Natural killer cell treated with Interleukin-12 subunit alpha and Interleukin-12 subunit beta and Interleukin-15 and Interleukin-18, amount 100 ng/mL, for 72 hours (primary cell): ENCODE measurements at places on chromosomes 3 and 15. TPM values are rescaled to one million over a fixed set of nuclear protein-coding genes. Genes with fewer than 3 reads are reported as not detected.
A peak's percentile ranks its signal among the peaks of the same experiment; 100 is the strongest.

The ISLR gene
- total RNA-seq: not detected

DNA sequence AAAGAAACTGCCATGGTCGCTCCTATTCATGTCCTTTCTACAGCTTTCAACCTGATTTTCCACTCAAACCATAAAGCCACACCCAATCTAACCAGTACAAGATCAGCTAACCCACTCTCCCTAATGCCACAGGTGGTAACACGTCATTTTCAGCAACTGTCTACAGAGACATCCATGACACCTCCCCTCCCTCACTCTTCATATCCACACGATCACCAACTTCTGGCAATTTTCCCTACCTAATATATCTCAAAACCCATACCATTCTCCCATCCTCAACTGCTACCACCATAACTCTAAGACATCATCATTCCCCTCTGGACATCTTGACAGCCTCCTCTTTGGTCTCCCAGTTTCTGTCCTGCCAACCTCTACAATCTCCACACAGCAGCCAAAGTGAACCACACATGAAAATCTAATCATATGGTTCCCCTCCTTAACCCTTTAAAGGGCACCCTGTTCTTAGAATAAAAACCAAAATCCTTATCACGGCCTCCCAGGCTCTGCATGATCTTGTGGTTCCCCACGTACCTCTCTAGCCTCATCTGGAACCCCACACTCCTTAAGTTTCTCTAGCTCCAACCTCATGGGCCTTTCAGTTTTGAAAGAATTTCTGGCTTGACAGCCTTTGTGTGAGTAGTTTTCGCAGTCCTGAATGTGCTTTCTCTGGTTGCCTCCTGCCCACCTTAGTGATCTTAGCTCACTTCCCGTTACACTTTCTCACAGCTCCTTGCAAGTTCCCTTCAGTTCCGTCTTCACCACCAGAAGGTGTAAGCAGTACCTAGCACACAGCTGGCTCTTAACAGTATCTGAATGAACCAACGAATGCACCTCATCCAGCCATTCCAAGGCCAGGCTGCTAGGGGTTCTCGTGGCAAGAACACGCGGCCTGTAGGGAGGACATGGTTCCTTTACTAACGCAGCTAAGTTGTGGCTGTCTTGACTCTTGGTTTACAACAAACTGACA lies 33.4 kb downstream of the SPINK8 start:
- peaks cover 42% of the 10 kb centered on the region for H3K4me1 ChIP-seq
- peak; percentile 65 for DNase-seq
- H3K36me3 ChIP-seq: peaks cover 14% of the 10 kb centered on the region
- H3K4me3 ChIP-seq: peak overlapping the region; percentile 84

DNA sequence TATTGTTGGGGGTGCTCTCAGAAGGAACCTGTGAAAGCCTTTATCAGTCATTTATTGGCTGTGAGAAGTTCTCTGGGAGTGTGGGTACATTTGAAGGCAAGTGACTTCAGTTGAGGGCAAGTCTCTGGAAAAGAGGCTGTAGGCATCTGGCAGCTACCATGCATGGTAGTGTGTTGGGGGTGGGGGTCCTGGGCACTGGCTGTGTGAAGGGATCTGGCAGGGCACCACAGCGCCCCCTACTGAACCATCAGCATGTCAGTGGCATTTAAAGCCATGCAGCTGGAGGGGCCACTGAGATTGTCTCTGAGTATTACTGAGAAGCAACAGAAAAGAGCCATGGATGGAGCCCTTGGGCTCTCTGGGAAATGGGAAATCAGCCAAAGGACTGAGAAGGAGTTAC lies 30.6 kb downstream of the CRTAP start:
- no peaks in the 10 kb centered on the region for H3K4me1 ChIP-seq
- H3K27me3 ChIP-seq: no peaks in the 10 kb centered on the region
- H3K27ac ChIP-seq: no peak overlapping the region
- DNase-seq: no peak

The PRICKLE2 gene
- not detected for total RNA-seq

- peak overlapping the region; percentile 11 for H3K4me3 ChIP-seq
- H3K4me1 ChIP-seq: peaks cover 3% of the 10 kb centered on the region
- no peak for DNase-seq
- H3K27ac ChIP-seq: no peak overlapping the region
Measured at GRCh38 chr3:122299215-122299614, 25.8 kb upstream of the CSTA start.

GRCh38 chr15:93469994-93470393 lies 381.0 kb upstream of the RGMA start:
- peaks cover 20% of the 10 kb centered on the region for H3K27me3 ChIP-seq
- no peak overlapping the region for H3K4me3 ChIP-seq
- H3K27ac ChIP-seq: no peak overlapping the region

The RYR3 gene
- not detected for total RNA-seq

- H3K4me3 ChIP-seq: no peak overlapping the region
- DNase-seq: no peak
- no peak overlapping the region for H3K27ac ChIP-seq
- H3K36me3 ChIP-seq: no peaks in the 10 kb centered on the region
- H3K27me3 ChIP-seq: peaks cover 8% of the 10 kb centered on the region
- no peaks in the 10 kb centered on the region for H3K4me1 ChIP-seq
Measured at GRCh38 chr3:100913870-100914648, 79.2 kb downstream of the ABI3BP start.

DNA sequence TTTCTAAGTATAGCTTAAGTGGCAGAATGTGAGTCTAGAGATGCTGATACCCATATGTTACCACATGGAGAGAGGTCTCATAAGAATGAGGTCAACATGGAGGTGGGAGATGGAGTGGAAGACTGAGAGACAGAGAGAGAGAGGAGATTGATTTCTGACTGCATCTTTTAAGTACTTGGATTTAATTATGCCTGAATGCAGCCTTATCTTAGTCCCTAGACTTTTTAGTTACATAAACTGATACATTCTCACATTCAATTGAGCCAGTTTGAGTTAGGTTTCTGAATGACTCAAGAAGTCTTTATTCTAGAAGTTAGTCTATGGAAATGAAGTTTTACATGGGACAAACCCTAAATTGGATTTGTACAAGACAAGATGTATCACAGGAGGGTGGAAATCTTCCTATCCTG lies 58.5 kb upstream of the TNFSF10 start:
- H3K4me1 ChIP-seq: peaks cover 95% of the 10 kb centered on the region
- H3K27me3 ChIP-seq: no peaks in the 10 kb centered on the region
- H3K27ac ChIP-seq: peak overlapping the region; percentile 100
- peaks cover 34% of the 10 kb centered on the region for H3K36me3 ChIP-seq
- DNase-seq: no peak
- H3K4me3 ChIP-seq: peak overlapping the region; percentile 89

DNA sequence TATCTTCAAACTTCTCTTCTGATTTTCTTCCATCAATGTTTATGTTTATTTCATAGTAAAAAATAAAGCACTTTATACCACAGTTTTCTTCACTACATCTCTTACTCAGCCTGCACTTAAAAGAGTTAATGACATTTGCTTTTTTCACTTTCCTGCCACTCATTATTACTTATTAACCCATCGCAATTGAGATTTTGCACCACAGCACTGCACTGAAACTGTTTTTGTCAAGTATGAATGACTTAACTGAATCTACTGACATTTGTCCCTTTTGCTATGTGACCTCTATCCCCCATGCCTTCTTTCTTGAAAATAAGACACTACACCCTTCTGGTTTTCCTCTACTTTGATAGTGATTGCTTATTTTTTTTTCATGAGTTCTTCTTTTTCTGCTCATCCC lies 739.7 kb upstream of the DPPA4 start:
- no peak overlapping the region for H3K27ac ChIP-seq
- DNase-seq: no peak
- no peaks in the 10 kb centered on the region for H3K27me3 ChIP-seq
- no peak overlapping the region for H3K4me3 ChIP-seq
- H3K36me3 ChIP-seq: no peaks in the 10 kb centered on the region
- no peaks in the 10 kb centered on the region for H3K4me1 ChIP-seq

The CPN2 gene
- not detected for total RNA-seq

The ZDHHC3 gene
- 122 TPM for total RNA-seq

GRCh38 chr3:100073714-100074307 lies 40.5 kb downstream of the FILIP1L start:
- H3K27ac ChIP-seq: peak overlapping the region; percentile 93
- H3K4me1 ChIP-seq: peaks cover 53% of the 10 kb centered on the region
- no peak for DNase-seq
- H3K36me3 ChIP-seq: peaks cover 17% of the 10 kb centered on the region
- H3K27me3 ChIP-seq: no peaks in the 10 kb centered on the region
